ENCODE measurements at places on chromosomes 16 and 17. TPM values are rescaled to one million over a fixed set of nuclear protein-coding genes. Genes with fewer than 3 reads are reported as not detected.

DNA sequence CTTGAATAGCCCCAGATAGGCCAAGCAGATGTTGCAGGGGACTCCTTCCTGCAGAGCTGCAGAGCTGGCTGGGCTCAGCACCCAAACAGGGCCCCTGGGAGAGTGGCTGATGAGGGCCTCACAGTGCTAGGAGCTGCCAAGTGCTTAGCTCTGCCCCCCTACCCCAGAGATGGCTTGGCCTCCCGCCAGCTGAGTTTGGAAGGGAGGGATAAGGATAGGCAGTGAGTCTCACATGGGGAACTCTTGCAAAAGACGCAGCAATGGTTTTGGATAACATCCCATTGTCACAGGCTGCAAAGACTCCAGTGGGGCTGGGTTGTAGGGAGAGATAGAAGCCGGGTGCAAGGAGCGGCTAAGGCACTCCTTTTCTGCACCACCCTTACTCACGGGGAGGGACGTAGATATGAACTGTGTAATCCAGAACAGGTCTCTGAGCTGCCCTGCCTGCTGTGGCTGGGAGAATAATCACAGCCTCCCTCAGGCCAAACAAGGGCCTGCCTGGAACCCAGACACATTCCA, 52.9 kb upstream of the MAF start:
- ATAC-seq = no peak

Gene SHPK
- total RNA-seq = 10.0 TPM

Gene MYH1
- not detected for total RNA-seq

GRCh38 chr16:69404275-69404805, 18.5 kb upstream of the TERF2 start:
- ATAC-seq = no peak

DNA sequence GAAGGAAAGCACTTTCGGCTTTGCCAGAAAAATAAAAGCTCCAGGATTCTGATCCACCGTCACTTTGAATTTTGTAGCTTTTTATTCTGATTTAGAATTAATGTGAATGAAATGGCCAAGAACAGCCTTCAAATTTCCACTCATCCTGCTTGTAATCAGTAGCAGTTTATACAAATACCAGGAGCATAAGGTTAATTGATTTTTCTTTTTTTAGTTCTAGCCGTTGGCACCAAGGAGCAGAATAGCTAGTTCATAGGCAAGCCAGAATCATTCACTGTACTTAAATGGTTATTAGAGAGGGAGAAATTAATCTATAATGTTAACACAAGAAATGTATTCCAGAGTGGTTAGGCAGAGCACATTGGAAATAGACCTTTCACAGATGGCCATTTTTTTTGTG, 41.1 kb upstream of the CACNG5 start:
- no peak for ATAC-seq

GRCh38 chr17:48198950-48199541, 91.5 kb downstream of the SNX11 start:
- ATAC-seq = no peak

- ATAC-seq = no peak
These were observed 35.0 kb upstream of the C17orf78 start for GRCh38 chr17:37340804-37341203.

- no peak for ATAC-seq
These were observed 2.5 kb upstream of the CDH3 start for GRCh38 chr16:68642436-68643101.

Gene KRT12
- total RNA-seq = not detected

Gene IL32
- 3,603 TPM for total RNA-seq

DNA sequence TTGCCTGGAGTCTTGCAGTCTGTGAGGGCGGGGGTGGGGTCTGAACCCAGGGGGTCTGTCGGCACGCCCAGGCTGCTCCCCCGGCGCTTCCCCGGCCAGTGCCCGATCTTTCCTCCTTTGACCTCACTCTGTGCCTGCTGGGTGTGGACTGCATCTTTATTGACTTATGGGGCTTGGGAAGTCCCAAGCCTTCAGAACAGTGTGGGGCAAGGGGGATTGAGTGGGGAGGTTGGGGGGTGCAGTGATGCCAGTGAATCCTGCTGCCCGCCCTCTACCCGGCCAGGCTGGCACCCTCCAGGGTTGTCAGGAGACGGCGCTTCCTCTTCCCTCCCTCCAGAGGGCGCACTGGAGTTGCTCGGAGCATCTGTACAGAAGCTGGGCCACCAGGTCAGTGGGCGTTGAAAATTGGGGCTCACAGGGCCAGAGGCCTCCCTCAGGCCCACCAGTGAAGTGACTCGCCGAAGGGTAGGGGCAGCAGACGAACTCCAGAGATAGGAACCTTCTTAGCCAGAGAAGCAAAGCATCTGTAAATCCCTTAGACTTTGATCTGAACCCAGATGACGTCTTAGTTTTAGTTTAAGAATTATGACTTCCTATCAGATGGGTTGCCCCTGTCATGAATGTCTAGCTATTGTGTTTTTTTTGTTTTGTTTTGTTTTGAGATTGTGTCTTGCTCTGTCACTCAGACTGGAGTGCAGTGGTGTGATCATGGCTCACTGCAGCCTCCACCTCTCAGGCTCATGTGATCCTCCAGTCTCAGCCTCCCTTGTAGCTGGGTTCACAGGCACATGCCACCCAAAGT, 184.8 kb upstream of the CIBAR2 start:
- peak; percentile 78 for ATAC-seq

GRCh38 chr17:82900741-82901140, 60.9 kb upstream of the ZNF750 start:
- ATAC-seq = no peak
